ENCODE measurements at places on chromosomes 5 and 9.

DNA sequence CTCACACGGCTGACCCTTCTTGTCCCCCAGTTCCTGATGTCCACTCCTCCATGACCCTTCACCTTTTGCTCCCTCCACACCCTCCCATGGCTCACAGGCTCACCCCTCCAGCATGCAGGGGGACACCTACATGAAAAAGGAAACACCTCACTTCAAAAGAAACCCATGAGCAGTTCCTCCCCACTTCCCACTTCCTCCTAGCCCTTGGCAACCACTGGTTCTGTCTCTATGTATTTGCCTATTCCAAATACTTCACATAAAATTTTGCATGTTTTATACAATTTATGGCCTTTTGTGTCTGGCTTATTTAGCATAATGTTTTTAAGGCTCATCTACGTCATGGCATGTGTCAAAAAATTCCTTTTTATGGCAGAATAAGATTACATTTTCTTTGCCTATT lies 100.2 kb upstream of the S1PR3 start:
- no peak for DNase-seq

- no peak for DNase-seq
Observed at GRCh38 chr9:4886698-4887097, 94.0 kb downstream of the RCL1 start.

DNA sequence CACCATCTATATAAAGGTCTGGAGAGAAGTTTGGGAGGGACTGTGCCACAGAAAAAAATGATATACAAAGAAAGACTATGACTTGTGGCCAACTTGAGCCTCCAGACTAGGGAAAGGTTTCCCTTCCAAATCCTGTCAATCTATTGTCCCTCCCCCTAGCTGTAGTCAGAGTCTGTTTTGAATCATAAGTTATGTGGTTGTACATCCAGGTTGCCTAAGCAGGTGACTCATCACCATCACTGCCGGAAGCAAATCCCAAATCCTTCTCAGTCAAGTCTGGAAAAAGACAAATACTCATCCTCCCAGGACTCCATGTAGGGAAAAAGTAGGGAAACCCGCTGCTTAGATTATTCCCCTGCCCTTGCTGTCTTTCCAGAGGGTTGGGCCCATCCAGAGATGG lies 235.7 kb downstream of the CDK5RAP2 start:
- DNase-seq: no peak

DNA sequence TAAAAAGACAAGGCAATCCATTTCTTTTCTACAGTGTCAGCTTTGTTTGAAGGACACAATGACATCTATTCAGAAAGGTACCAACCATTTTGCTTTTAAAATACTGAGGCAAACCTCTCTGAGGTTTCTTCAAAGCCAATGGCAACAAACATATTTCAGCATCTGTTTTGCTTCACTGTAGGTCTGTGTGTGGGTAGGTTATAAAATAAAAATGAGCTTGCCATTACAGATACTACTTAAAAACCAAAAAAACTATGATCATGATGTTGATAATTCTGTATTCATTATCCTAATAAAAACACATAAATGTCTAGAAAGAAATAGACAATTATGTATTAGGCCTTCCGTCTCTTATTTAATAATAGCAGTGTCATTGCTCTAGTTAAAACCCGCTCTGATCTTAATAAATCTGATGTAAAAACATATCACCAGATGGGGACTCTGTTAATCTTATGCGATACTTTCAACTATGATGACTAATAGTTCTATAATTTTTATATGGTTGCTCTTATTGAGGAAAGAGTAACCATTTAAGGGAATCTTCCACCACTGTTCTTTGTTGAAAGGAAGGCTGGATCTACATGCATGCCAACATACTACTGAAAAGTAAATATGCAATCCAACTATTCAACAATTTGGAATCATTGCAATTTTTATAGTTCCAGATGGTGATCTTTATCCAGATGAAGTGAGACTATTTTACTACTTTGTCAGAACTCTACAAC lies 647.2 kb downstream of the PDE4D start:
- DNase-seq: no peak

- DNase-seq: no peak
Observed at GRCh38 chr9:124889006-124889405, 27.1 kb downstream of the ARPC5L start.

DNA sequence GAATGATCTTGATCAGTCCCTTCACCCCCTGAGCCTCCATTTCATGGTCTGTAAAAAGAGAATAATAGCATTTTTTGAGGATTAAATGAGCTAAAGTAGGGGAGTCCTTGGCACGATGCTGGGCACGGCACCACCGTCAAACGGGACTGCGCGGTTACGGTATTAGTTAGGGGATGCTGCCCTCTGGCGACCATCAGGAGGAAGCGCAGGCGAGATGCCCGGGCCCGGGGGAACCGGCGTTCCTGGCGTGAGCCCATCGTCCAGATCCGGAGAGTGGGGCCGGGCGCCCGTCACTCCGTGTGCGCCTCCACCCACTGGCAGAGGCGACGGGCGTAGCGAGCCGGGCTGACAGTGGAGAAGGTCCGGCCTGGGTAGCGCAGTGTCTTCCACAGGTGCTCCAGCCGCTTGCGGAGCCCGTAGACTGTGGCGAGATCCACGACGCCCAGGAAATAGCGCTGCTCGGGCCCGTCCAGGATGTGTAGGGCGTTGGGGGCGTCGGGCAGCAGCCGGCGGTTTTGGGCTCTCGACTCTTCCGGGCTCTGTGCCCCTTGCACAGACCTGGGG lies 4.8 kb upstream of the ST6GALNAC4 start:
- peak; percentile 66 for DNase-seq

- DNase-seq: no peak
Observed at GRCh38 chr9:88745276-88746001, 210.5 kb downstream of the NXNL2 start.

- DNase-seq: no peak
Observed at GRCh38 chr5:141617682-141618029, 1.1 kb downstream of the DIAPH1 start.

DNA sequence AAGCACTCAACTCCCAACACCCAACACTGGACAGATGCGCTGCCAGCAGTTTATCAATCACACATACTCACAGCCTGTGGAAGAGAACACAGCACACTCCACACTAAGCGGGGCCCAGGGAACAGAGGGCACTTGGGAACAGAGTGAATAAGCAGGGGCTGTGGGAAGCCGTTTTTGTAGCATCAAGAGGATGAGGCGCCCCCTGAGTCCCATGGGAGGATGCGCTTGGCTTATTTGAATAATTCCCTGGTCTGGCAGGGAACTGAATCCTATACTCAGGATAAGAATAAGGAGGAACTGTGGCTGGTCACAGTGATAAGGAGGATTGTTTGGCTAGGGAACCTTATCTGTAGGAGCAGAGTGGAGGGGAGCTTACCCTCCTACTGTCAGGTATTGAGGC lies 96.1 kb upstream of the DNAH5 start:
- DNase-seq: no peak

DNA sequence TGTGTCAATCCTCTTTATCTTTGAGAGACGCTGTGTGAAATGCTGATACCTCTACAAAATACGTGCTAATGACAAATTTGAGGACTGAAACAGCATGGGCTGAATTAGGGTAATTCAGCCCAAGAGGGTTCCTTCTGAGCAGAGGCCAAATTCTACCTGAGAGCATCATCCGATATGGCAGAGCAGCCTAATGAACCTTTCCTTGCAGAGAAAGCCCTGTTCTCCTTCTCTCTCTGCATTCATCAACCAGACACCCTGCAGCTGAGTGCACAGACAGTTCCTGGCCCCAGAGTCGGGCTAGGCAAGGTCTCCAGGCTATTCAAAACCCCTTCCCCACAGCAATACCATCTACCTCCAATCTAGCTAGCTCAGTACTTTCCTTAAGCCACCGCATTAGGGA lies 77.9 kb downstream of the TRIM32 start:
- DNase-seq: no peak

DNA sequence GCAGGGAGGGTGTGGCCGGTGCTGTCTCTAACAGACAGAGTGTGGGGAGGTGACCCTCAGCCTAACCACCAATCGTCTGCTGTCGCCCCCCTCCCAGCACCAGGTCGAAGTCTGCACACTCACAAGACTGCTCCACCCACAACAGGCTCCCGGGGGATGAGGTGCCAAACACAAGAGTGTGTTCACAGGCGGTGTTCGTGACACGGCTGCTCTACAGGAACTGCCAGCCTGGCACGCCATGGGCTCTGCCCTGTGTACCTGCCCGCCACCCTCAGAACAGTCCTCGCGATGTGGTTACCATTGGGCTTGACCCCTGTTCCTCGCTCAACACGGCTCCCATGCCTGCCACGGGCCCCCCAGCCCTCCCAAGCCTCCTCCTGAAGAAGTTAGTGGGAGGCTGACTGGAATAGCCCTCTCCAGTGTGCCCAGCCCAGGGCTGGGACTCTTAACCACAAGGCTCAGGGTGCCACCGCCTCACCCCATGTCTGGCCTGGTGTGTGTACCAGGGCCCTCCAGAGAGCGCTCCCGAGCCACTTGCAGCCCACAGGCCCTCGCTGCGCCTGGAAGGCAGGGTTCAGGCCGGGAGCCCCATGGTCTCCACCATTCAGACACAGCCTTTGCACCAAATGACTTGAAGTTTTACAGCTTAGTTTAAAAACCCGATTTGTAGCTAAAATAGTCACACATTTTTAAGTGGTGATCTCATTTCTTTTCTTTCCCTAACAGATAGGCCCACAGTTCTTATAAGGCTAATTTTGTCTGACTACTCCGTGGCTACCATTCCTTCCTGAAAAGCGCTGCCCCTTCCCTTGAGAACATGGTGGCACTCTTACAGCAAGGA lies 102.5 kb downstream of the CAMSAP1 start:
- DNase-seq: no peak

- no peak for DNase-seq
Observed at GRCh38 chr5:38734353-38734752, 111.5 kb upstream of the OSMR start.

- DNase-seq: peak; percentile 25
Observed at GRCh38 chr5:56829137-56829908, 14.0 kb downstream of the MAP3K1 start.

DNA sequence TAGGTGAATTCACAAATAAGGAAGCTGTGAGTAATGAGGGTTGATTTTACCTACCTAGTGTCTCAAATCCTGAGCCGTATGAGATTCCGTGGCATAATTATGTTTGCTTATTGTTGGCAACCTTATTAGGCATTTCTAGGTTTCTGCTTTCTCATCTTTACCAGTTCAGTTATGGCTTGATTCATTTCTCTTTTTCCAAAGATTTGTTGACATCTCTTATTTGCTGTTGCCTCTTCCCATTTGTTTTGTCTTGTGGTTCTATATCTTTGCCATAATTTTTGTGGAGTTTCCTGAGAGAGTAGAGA lies 470 bp downstream of the IL31RA start:
- no peak for DNase-seq

DNA sequence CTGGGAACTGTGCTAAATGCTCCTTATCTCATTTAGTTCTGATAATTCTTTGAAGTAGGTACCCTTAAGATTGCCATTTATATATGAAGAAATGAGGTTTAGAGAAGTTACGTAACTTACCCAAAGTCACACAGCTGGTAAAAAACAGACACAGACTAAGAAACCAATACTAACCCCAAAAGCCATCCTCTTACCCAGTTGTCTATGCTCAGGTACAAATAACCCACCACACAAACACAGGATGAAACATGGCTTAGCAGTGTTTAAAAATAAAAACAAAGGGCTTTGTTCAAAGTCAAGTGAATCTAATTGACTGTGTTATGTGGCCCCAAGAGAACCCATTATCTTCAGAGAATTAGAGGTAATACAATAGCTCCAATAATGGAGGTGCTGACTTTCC lies 37.0 kb upstream of the IL7R start:
- DNase-seq: no peak

DNA sequence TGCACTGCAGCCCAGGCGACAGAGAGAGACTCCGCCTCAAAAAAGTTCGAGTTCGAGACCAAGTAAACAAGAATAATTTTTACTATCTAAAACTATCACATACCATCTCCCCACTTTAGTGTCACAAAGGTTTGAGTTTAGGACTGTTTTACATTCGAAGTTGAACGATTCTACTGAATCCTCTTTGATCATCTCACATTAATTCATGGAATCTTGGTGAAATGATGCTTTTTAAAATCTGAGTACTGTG lies 715 bp upstream of the RPS6 start:
- no peak for DNase-seq

DNA sequence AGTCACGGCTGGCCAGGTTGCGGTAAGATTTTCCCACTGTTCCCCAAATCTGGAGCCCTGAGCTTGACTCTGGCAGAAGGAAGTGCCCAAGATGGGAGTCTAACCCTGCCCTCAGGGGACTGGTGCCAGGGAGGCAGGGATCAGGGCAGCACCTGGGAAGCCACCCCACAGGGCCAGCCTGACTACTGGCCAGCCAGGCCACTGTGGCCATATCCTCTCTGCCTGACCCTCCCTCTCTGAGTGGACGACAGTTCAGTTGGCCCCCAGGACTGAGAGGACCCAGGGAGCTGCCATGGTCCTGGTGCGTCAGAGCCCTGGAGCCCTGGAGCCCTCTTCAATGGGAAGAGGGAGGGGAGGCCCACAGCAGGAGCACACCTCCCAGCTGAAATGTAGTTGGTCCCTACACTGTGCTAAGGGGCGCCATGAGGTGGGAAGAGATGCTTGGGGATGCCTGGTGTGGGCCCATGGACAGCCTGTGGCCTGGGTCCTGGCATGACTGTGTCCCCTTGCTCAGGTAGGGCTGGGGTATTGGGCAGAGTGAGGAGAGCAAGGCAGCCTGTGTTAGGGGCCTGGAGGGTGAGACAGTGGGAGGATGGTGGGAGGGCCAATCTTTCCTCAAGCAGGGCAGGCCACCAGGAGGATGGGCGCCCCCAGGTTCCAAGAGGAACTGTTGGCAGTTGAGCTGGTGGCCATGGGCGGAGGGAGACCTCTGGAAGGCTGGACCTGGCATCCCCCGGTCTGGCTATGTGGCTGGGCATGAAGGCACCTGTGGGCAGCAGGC lies 81.1 kb downstream of the PHF2 start:
- no peak for DNase-seq

GRCh38 chr9:114429488-114429887 lies 41.7 kb upstream of the AKNA start:
- DNase-seq: no peak

DNA sequence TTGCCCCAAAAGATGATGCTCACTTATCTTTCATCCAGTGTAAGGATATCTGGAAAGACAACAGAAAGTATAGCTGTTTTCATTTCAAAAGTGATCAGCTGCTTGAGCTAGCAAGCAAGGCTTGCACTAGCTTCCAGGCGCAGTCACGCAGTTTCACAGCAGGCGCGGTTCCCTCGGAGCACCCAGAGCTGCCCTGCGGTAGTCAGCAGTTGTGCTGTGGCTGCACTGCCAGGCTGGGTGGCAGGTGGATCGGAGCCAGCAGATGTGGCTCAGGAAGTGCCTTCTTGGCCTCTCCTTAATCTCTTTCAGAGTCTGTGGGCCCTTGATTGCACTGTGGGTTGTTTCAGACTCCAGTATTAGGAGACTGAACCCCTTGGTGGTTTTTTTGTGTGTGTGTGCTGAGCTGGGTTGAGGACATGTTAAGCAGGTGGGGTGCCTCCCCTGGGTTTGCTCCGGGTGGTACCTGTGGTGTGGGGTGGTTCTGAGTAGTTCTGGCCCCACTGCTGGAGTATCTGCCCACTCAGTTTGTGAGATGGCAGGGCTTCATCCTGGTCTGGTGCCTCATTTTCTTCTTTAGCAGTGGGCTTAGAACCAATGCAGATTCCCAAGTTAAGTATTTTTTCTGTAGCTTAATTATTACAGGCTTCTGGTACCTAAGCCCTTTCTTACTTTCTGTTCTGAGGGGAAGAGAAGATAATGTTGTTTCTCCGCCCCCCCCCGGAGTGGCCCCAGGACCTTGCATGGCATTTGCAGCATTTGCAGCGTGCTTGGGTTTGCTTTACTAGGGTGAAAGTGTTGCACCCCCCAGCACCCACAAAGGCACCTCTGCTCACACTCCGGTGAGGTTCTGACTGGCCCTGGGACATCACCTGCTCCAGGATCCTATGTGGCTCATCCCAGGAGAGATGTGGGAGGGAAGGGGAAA lies 16.4 kb downstream of the TENT4A start:
- no peak for DNase-seq

Measured in stimulated activated CD4-positive, alpha-beta T cell treated with anti-CD3 and anti-CD28 coated beads, Interleukin-1b, Interleukin-23, amount 100 ng/mL, for 1 hour (primary cell).